ENCODE measurements at places on chromosomes 3 and 15. TPM values are rescaled to one million over a fixed set of nuclear protein-coding genes. Genes with fewer than 3 reads are reported as not detected.

DNA sequence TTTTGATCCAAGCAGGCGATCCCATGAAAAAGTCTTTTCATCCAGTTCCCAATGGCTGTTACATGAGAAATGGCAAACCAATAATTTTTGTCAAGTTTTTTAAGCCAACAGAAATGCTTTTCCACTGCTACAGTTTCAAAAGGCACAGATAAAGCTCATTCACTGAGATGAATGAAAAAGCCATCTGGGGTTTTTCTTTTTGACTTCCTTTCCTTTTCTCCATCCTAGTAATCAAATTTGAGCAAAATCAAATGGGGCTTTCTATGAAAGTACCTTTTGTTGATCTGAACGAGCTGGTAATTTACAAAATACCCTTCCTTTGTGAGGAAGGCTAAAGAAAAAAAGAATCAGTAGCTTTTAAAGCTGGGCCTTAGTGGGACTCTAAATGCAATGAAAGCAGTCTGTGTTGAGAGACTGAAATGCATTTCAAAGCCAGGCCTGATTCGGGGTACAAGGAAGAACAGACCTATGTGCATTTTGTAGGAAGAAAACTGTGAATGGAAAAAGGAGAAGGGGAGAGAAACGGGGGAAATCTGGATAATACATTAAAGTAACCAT is 185.2 kb upstream of the DNAJC19 start:
- no peak for DNase-seq

- DNase-seq, result peak; percentile 50
Measured at GRCh38 chr3:96813820-96814650, at the start of gene EPHA6. EPHA6 (plus strand) TSS chr3:96814594.

- peak; percentile 7 for DNase-seq
Measured at GRCh38 chr3:190807719-190808375, 54.6 kb downstream of the GMNC start.

DNA sequence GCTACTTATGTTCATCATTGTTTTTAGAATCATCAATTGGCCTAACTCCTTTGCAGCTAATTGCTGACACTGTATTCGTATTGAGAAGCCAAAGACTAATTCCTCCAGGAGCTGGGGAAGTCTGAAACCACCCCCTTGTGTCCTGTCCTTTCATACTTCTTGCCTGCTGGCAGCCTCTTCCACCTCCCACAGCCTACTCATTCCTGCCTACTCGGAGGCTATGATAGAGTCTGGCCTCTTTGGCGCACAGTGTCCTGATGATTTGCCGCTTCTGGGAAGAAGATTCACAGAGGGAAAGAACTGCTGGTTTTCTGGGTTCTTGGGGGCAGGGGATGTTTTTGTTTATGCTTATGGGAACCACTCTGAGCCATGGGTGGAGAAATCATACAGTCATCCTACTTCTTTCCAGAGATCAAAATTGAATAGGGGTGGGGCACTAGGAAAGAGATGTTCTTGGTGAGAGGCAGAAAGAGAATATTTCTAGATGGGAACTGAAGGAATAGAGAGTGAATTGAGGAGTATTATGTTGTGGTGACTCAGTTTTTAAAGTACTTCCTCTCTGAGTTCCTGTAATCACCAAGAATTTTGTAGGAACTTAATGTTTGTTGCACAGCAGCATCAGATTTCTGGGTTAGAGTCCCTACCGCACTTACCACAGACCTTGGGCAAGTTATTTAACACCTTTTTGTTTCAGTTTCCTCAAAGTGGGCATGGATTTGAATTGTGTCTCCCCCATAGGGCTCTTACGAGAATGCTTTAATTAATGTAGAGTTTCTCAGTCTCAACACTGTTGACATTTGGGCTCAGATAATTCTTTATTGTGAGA is 22.1 kb upstream of the SCAANT1 start:
- no peak for DNase-seq

DNA sequence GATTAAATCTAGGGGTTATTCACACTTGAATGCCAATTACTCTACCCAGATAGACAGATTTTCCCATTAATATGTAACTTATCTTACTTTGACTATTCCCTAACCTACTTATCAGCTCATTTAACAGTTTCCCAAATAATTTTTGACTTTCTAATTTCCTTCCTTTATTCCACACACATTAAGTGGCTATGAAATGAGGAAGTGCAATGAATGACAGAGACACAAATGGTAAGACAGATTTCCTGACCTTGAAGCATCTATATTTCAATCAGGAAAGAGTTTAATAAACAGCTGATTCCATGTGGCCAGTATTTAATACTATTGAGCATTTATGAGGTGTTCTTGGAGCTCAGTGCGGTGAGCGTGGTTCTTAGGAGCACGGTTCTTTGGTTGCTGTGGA is 78.8 kb downstream of the SLC7A14 start:
- DNase-seq, result no peak

Gene DUOX2
- not detected for total RNA-seq

Gene CD200
- 11.8 TPM for total RNA-seq

DNA sequence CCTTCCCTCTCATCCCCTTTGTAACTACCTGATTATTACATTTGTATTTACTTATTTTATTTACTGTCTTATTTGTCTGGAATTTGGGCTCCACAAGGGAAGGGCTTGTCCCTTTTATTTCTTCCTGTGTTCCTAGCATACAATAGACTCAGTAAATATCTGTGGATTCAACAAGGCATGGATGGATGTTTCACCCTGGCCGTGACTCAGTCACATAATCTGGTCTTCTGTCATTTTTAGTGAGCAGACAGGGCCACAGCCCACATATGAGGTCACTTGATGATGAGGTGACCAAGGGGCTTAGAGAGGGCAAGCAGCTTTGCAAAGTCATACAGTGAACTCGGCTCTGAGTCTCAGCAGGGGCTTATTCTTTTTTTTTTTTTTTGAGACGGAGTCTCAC is 7.8 kb upstream of the DAG1 start:
- DNase-seq, result no peak

Gene TMEM40
- total RNA-seq, result not detected

DNA sequence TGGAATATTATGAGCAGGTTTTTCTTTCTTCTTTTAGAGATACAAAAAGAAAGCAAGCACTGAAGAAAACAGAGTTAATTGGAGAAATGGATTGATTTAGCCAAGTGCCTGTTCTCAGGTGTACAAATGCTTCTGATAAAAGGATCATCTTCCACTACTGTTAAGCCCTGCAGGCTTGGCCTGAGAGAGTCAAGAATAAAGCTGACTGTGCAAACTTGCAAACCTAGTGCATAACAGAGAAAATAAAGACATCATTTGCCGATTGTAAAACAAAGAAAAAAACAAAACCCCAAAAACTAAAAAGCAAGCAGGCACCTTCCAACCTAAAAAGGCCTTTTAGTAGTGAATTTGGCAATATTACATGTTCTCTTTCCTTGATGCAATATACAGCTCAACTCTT is 78.0 kb upstream of the CCDC80 start:
- DNase-seq, result no peak

DNA sequence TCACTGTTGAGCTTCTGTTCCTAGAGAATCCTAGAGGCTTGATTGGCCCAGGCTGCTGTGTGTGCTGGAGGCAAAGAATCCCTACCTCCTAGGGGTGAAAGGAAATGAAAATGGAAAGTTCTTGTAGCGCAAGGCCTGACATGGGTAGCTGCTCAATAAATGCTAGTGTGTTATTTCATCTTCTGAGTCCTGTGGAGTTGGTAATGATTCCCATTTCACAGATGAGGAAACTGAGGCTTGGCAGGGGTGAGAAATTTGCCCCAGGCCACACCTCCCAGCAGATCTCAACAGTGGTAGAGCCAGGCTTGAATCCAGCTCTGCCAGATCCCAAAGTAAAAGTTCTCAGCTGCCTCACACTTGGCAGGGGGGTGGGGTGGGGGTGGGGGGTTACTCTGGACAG is 26.1 kb downstream of the HDAC11 start:
- DNase-seq, result no peak

DNA sequence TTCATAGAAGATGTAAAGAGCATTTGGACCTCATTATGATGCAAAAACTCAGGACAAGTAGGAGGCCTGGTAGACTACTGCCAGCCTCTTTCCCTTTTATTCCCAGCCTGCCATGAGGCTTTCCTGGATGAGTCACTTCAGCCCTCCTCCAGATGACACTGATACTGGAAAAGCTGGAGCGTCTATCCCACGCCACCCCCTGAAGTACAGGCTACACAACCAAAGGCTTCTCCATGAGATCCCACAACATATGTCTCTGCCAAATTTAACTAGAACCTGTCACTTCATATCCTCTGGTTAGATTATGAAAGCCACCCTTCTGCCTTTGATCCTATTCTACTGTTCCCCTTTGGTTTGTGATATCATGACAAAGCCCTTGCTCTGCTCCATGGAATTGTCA is 56.1 kb upstream of the CPNE4 start:
- no peak for DNase-seq

Gene CFAP20DC
- total RNA-seq, result 0.77 TPM

GRCh38 chr3:171811913-171812335 is 1.6 kb upstream of the PLD1 start:
- no peak for DNase-seq
